CD4-positive, alpha-beta T cell treated with Interleukin-6 at 100 ng/mL for 8 hours (primary cell): ENCODE measurements at places on chromosomes 7 and 10.

DNA sequence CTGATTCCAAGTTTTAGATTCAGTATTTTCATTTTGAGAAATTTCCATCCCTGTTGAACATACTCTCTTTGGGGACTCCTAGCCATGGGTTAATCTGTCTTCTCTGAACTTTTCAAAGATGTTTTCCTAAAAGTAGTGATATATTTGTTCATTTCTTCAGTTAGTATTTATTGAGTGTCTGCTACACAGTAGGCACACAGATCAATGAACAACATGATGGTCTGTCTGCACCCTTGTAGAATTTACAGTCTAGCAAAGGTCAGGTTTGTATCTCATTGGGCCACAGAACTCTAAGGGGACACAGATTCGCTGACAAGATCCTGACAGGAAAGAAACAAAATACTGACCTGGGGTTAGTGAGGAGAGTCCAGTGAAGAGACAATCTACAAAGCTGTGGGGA lies 42.2 kb upstream of the PAPSS2 start:
- no peak for DNase-seq

DNA sequence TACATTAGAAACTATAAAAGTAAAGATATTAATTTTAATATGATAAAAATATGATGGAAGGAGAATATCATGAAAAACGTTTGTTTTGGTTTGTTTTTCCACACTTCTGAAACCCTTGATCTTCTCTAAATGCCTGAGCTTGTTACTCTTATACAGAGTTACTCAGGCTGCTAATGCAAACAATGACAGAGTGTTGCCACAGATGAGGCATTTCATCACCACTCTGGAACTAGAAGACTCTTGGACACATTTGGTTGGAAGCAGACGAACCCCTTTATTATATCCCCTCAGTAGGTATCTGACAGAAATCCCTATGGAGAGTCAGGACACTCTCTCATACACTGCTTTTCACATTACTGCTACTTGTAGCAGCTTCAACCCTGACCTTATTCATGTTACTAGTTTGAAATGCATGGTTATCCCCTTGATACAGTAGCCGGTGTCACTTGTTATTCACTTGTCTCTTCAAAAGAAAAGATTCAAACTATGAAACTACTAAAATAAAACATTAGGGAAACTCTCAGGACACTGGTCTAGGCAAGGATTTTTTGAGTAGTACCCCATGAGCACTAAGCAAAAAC lies 66.9 kb downstream of the SEMA3C start:
- DNase-seq = no peak

GRCh38 chr10:127526161-127526560 lies 22.9 kb upstream of the NPS start:
- DNase-seq = no peak

DNA sequence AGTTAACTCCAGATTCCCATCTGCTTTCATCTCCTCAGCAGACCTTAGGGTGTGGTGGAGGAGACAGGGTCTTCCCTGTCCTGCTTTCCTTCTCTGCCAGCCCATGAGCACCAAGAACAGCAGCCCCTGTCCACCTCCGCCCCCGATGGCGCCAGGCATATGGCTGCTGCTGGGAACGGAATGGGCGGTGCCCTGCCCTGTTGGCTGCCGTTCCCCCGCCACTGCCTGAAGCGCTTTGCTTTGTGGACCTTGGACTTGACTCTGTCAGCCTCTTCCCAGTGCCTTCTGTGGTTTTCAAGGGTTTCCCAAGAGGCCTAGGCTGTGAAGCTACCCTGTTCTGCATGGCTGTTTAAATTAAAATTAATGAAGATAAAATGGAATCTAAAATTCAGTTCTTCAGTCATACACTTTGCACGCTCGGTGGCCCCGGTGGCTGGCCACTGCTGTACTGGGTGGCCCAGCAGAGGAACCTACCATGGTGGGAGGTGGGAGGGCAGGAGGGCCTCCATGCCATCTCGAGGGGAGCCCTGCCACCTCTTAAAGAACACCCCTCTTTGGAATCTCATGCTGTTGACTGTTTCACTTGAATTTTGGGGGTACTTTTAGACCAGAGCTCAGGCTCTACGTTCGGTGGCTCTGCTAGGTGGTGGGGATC lies 78.7 kb downstream of the NKX6-2 start:
- DNase-seq = no peak

GRCh38 chr7:105941596-105941995 lies 21.5 kb upstream of the CDHR3 start:
- no peak for DNase-seq

- no peak for DNase-seq
These were observed 28.3 kb downstream of the CCDC3 start for GRCh38 chr10:12973149-12973718.

GRCh38 chr10:68989317-68989990 lies 851 bp downstream of the KIFBP start:
- no peak for DNase-seq

- DNase-seq = no peak
These were observed 9.8 kb downstream of the RHBDD2 start for GRCh38 chr7:75888464-75889222.

- no peak for DNase-seq
These were observed 38.3 kb upstream of the PRKAR1B start for GRCh38 chr7:765383-765782.
